ENCODE measurements at places on chromosomes 7 and 10. TPM values are rescaled to one million over a fixed set of nuclear protein-coding genes. Genes with fewer than 3 reads are reported as not detected.

DNA sequence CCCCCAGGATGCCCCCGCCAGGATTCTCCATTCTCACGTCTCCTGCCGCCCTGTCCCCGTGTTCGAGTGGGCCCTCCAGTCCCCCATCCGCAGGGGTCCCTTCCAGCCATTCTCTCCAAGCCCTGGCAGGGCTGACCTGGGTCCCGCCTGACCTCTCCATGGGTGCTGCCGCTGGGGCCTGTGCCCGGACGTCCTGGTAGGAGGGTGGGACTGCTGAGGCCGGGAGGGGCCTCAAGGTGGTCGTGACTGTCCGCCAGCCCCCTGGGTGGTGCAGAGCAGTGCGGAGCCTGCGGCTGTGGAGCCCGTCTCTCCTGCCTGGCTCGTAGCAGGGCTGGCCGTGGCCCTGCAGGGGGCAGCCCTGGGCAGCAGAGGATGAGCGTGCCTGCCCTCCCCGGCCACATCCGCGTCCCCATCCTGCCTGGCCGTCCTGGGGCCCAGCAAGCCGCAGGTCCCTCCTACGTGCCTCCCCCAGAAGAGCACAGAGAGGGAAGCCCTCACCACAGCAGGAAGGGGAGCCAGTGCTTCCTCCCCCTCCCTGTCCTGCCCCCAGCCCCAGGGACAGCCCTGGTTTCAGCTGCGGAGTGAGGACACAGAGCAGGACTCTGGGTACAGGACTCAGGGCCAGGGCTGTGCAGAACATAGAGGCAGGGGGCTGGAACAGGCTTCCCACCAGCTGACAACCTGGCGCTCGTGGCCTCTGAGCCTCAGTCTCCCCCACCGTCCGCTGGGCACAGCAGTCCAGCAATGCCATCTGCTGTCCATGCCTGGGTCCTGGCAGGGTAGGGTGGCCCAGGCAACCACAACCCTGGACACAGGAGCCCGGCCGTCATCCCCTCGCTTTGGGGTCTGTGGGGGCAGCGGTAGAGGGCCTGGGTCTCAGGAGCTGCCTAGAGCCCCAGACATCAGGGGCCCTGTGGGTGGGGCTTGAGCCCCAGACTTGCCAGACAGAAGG is 1.5 kb upstream of the GRIFIN start:
- peak; percentile 68 for DNase-seq

DNA sequence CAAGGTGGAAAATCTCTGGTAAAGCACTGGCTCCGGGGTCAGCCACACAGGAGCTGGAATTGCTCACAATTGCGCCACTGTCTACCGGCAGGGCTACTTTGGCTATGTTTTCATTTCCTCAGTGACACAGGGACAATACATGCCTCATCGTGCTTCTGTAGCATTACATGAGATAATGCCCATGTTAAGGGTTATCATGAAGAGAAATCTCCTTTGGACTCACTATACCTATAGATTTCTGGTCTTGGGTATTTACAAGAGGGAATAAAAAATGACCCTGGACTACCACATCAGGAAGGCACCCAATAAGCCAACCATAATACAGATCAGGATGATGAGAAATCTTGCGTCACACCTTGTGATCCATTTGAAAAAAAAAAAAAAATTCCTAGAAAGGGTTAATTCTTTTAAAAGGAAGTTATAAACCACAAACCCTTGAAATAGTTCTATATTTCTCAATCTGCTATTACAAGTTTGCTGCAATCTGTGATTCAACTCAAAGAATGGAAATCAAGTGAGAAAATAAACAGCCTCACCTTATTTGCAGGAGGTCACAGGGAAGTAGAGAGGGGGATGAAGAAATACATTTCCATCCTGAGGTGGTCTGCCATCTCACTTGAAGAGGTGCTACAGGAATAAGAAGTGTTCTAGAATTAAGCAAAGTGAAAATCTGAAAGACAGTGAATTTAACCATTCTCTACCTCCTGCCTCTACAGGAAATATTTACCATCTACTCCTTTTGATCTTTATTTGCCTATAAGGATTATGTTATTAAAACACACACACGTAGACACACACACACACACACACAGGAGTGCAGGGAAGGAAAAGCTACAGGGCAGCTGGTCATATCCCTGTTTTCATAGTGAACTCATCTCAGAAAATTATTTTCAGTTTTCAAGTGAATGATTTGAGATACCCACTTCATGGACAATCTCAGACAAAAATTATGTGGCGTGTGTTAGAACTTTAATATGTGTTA is 231.3 kb upstream of the CELF2 start:
- DNase-seq: no peak

- peak; percentile 91 for DNase-seq
These were observed 25.1 kb upstream of the DDIT4 start for GRCh38 chr10:72248468-72249151.

- no peak for DNase-seq
These were observed 133.5 kb downstream of the NRBF2 start for GRCh38 chr10:63266391-63267316.

- DNase-seq: peak; percentile 15
These were observed 601.1 kb upstream of the FOXK1 start for GRCh38 chr7:4080954-4081353.

DNA sequence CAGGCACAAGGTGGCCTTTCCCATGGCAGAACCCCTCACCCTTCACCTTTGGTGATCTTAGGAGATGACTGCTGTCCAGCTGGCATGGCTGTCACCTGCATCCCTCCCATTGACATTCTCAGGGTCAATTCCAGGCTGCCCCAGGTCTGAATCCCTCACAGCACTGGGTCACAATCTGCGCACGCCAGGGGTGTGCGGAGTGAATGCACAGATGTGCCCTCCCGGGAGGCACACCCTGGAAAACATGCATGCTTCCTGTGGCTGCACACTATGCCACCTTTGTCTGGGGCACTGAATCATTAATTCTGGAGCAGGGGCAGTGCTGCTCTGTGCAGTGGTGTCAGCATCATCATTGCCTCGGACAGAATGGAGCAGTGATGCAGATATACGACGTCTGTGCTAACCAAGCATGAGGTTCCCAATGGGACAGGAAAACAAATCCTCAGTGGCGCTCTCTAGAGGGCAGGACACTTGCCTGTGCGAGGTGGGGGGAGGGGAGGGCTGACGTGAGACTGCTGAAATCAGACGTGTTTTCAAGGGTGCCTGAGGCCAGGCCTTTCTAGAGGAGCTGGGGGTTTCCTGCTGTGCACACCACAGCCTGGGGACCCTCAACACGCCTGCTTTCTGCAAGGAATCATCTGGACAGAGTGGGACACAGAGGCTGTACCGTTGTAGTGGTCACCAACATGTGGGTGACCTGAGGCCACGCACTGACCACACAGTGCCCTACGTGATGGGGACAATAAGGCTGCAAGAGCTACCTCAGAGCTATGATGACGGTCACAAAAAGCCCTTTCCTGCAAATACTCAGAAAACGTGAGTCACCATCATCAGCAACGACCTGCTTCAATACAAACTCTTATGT is 77.9 kb downstream of the HIPK2 start:
- peak; percentile 41 for DNase-seq

DNA sequence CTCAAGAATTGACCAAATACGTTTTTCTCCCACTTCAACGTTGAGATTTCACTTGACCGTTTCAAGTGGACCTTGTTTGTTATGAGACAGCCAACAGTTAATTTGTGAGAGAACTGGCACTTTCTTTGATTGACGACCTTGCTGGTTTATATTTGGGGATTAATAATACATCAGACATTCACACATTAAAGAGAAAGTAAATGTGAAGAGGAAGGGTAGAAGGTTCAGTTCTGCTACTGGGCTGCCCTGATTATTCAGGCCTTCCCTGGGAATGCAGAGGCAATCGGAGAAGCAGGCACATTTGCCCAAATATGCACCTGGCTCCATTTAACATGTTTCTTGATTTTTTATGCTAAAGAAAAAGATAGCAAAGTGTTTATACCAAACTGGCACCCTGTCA is 114.1 kb downstream of the POU6F2 start:
- no peak for DNase-seq

DNA sequence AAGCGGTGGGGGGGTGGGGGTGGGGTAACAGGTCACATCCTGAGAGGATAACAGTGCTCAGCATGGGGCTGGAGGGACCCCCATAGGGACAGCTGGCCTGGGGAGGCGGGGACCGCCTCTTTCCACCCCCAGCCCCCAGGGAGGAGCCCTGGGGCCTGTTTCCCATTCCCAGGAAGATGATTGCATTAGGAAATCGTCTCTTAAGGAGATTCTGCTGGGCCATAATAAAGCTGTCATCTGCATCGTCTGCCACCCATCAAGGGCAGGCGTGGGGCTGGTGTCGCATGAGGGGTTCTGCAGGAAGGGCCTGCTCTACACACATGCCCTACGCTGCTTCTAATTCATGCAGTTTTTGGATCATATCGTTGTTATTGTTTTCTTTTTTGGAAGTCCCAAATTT is 17.2 kb downstream of the RET start:
- no peak for DNase-seq

GRCh38 chr7:69908454-69908853 is 310.2 kb downstream of the AUTS2 start:
- no peak for DNase-seq

GRCh38 chr10:78913219-78914059 is 155.3 kb upstream of the ZMIZ1 start:
- DNase-seq: no peak

GRCh38 chr10:100509241-100509840 is 10.3 kb downstream of the SEC31B start:
- peak; percentile 21 for DNase-seq

- DNase-seq: peak; percentile 76
These were observed 113.4 kb upstream of the NPSR1 start for GRCh38 chr7:34544621-34545020.

GRCh38 chr10:33192190-33192589 is 142.3 kb downstream of the NRP1 start:
- no peak for DNase-seq

Gene IRF5
- 6.3 TPM for total RNA-seq

Gene ZNF22
- total RNA-seq: 5.6 TPM

Gene ASAH2
- 1.1 TPM for total RNA-seq

Gene IL6
- total RNA-seq: 20.5 TPM

Gene MSMB
- not detected for total RNA-seq
